Stimulated activated CD4-positive, alpha-beta T cell treated with anti-CD3 and anti-CD28 coated beads, Interleukin-1b, Interleukin-23, amount 100 ng/mL, for 24 hours (primary cell): ENCODE measurements at places on chromosomes 11 and 22.

- no peak for DNase-seq
Measured at GRCh38 chr11:47913529-47914244, 65.5 kb upstream of the NUP160 start.

- no peak for DNase-seq
Measured at GRCh38 chr11:29962243-29962642, 54.6 kb downstream of the KCNA4 start.

- no peak for DNase-seq
Measured at GRCh38 chr11:72863916-72864315, 49.7 kb downstream of the ATG16L2 start.

- DNase-seq: peak; percentile 40
Measured at GRCh38 chr22:50271519-50271970, 1.4 kb upstream of the MAPK11 start.

GRCh38 chr22:26620197-26620596, 1.6 kb upstream of the CRYBA4 start:
- DNase-seq: no peak

- DNase-seq: no peak
Measured at GRCh38 chr22:45952151-45952550, 24.8 kb downstream of the WNT7B start.

DNA sequence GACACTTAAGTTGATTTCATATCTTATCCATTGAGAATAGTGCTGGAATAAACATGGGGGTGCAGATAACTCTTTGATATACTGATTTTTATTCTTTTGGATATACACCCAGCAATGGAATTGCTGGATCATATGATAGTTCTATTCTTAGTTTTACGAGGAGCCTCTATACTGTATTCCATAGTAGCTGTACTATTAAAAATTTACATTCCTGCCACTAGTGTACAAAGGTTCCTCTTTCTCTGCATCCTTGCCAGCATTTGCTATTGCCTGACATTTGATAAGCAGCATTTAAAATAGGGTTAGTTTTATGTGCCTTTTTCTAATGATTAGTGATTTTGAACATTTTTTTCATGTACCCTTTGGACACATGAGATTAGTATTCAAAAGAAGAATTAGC, 554.2 kb downstream of the JRKL start:
- DNase-seq: no peak

DNA sequence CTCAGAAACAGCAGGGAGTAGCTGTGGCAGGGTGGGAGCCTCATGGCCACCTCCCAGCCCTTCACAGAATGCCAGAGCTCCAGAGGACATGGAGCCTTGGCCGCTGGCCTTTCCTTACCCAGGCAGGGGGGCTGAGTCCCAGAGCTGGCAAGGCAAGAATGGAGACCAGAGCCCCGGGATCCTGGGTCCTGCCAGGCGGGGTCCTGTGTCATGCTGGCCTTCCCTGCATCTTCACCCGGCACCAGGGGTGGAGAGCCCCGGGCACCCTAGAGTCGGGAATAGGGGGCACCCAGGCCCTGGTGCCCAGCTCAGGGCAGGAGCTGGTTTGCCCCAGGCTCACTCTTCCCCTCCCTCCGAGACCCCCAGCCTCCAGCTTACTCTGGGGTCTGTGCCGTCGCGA, 519.9 kb downstream of the TBC1D22A start:
- DNase-seq: no peak

GRCh38 chr11:76047231-76047630, 159.1 kb downstream of the WNT11 start:
- no peak for DNase-seq

DNA sequence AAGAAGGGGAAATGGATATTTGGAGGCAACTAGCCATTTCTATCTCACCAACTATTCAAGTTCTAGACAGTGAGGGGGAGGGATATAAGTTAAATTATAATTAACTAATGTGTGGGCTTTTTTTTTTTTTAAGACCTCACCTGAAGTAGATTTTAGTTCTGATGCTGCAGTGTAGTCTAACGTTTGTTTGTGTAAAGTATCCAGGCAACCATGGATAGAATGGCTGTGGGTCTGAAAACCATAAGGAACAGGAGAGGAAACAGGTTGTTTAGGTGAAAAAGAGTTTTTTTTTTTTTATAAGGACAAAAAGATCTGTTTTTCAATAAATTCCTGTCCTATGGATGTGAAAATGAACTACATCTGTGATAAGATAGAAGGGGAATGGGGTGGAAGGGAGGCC, 262.4 kb upstream of the PLET1 start:
- DNase-seq: no peak

DNA sequence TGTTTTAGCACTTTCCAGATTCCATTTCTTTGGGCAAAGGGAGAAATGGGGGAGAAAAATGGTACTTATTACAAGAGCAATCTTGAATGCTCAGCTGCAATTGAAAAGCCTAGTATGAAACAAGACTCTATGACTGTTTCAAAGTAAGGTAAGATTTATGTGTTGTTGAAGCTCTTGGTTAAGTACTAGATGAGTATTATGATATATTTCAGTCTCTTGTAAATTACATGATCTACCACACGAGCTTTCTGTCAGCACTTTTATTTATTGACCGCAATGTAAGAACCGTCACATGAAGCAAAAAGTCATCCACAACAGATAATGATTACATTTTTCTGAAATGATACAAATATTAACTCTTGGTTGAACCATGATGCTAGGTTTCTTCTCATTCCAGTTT, 906.7 kb upstream of the CHORDC1 start:
- DNase-seq: no peak

DNA sequence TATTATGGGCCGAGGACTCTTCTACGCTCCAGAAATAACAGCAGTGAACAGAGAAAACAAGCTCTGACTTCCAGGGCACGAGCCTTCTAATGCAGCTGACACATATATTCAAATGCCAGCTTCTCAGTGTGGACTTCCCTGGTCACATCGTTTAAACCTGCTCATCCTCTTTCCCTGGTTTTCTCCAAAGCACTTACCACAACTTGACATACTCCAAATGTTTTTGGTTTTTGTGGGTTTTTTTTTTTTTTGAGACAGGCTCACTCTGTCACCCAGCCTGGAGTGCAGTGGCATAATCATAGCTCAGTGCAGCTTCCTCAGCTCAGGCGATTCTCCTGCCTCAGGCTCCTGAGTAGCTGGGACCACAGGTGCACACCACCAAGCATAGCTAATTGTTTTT, 105.5 kb downstream of the MICAL3 start:
- DNase-seq: no peak

DNA sequence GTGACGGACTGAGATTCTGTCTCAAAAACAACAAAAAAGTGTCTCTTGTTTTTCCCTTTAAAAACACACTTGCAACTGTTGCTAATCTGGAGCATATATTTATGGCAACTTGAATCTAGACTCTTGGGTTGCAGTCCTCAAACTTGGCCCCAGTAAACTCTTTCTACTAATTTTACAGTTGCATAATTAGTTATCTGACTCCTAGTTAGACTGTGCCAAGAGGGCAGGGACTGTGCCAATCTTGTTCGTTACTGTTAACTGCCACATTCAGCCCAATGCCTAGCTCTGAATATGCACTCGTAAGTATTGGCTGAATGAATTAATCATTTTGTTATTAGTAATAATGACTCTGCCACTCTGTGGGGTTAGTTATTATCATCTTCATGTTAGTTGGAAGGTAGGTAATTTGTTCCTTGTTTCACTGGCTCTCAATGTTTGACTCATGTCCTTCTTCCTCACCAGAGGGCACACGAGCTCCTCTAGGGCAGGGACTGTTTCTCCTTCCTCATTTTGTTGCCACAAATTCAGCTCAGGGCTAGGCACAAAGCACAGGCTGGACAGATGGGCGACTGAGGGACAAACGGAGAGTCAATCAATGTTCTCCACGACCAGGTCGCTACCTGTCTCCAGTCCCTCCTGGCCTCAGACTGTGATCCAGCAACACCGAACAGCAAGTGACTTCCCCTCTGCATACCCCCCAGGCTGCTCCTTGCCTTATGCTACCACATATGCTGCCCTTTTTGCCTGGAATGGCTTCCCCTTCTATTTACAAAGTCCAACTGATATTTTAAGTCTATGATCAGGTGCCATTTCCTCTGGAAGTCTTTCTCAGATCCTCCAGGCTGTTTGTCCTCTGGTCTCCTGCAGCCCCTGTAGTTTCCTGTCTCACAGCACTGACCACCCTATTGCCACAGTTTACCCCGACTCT, 9.0 kb downstream of the CLPB start:
- no peak for DNase-seq

DNA sequence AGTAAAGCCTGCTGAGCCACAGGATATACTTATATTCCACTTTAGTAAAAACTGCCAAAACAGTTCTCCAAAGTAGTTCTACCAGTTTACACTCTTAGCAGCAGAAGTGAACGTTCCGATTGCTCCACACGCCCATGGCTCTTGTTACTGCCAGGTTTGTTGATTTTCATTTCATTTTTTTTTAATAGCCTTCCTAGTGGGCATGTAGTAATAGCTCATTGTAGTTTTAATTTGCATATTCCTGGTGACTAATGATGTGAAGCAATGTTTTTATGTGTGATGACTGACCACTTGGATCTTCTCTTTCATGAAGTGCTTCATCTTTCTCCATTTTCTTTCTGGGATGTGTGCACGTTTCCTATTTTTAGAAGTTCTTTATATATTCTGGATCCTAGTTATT, 4.8 kb upstream of the C11orf97 start:
- DNase-seq: no peak

DNA sequence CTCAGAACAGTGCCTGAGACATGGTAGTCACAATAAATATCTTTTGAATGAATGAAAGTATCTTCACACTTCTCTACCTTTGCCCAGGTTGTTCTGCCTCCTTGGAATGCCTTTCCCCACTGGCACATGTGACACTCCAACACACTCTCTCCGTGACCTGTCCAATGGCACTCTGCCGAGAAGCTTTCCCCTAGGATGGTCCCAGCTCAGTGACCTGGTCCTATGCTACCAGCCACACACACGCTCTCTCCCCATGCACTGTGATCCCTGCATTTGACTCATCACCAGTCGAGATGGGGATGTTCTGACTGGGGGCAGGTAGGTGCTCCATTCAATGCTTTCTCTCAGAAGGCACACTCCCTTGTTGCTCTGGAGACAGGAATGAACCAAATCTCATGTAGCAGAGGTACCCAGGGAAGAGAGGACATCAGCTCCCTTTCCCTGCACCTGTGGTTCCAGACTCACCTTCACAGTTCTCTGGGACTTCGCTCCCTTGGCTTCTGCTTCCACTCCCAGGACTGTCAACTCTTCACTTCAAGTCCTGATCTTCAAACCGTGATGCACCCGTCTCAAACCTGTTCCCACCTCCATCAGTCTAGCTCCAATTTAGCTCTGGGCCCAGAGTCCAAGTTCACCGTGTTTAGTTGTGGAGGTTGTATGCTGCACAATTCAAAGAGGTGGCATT, 30.7 kb upstream of the LMO1 start:
- DNase-seq: no peak

DNA sequence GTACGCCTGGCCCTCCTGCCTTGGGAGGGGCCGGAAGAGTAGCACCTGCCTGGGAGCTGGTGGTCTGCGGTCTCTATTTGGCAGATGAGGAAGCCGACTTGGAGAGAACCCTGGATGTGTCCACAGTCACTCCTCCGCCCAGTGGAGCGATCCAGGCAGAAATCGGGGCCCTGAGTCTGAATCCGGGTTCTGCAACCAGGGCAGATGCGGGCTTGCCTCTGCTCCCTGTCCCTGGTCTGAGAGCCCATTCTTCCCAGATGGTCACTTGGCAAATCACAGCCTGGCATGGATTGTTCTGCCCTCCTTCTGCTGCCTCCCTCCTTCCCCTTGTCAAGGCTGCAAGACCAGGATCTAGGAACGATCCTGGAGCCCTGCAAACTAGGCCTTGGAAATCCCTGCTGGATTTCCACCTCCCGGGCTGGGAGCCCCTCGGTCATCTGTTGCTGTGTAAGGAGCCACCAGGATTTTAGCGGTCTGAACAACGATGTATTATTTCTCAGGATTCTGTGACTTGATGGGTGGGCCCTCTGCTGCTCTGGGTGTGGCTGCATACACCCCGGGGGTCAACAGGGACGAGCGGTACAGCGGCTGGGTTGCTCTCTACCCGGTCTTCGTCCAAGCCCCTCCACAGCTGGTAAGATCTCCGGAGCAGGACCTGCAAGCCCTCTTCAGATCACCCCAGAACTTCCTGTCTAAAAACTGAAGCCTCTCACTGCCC, 2.0 kb upstream of the ASCL2 start:
- no peak for DNase-seq
